Stimulated activated CD4-positive, alpha-beta T cell treated with anti-CD3 and anti-CD28 coated beads, Interleukin-1b, Interleukin-23, amount 100 ng/mL, for 4 hours (primary cell): ENCODE measurements at places on chromosomes 5 and 9.

DNA sequence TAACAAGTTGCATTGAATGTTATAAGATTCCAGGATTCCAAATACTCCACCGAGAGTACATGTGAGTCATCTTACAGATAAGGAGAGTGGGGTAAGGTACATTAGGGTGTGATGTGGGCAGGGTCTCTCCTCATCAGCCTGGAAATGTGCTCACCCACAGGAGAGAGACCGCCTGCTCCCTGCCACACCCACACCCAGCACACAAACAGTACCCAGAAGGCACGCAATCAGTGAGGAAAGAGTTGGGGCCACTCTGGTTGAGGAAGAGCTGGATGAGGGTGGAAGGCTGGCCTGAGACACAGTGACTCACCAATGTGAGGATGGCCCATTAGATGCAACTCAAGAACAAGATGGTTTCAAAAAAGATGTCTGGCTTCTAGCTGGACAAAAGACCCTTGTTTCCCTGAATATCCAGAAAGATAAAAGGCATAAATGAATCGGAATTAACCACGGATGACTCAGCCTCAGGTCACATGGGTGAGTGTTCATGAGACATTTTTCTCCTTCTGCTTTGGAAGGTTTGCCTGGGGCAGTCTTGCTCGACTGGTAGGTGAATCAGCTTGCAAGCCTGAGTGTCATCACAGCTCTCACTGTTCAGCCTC, 51.1 kb upstream of the LHFPL2 start:
- DNase-seq, result no peak

- DNase-seq, result no peak
Measured at GRCh38 chr5:177498013-177498787, 796 bp upstream of the PDLIM7 start.

DNA sequence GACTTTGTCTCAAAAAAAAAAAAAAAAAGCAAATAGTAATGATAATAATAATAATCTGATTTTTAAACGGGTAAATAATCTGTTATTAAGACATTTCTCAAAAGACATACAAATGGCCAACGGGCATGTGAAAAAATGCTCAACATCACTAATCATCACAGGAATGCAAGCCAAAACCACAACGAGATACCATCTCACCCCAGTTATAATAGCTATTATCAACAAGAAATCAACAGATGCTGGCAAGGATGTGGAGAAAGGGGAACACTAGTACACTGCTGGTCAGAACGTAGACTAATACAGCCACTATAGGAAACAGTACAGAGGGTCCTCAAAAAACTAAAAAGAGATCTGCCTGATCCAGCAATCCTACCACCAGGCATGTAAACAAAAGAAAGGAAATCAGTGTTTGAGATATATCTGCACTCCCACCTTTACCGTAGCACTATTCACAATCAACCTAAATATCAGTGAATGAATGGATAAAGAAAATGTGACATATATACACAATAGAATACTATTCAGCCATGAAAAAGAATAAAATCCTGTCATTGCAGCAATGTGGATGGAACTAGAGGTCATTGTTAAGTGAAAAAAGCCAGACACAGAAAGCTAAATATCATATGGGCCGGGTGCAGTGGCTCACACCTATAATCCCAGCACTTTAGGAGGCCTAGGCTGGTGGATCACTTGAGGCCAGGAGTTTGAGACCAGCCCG, 24.9 kb downstream of the VAV2 start:
- no peak for DNase-seq

DNA sequence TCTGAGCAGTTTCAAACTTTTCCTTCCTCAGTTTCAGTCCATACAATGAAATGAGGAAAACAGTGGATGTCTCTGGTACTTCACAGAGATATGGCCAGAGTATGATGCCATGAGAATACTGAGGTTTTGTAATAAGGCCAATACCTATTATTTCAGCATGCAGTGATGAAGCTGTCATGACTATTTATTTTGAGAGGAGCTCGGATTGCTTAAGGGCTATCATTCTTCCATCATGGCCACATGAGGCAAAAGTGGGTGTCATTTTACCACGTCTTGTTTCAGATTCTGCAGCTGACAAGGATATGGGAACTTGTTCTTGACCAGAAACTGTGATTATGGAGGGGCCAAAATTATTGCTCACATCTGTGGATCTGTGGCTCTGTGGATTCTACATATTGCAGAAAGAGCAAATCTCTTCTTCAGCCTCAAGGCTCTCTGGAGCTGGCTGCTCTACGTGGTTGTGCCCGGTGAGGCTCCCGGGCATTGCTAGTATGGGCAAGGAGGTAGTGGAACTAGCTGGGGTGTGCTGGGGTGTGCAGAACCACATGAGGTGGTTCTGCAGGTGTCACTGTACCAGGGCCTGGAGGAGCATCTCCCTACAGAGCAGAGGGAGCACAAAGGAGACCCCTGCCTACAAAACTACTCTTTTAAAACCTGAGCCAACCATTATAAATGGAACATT, 180.3 kb downstream of the SEMA6A start:
- no peak for DNase-seq

DNA sequence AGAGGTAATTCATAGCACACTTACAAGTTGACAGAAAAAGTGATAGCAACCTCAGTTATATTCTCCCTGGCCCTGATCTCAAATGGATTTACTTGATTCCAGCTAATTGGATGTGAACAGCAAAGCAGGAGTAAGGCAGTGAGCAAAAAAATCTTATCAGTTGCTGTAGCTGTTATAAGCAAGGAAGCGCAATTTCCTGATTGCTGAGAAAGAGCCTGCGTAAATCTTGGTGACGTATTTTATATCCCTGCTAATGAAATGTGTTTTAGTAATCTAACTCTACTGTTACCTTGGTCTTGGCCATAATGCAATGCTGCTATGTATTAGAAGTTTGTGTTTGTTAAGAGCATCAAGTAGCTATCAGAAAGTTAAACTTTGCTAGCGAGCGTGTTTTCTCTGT, 661.2 kb upstream of the SEMA6A start:
- DNase-seq, result no peak

DNA sequence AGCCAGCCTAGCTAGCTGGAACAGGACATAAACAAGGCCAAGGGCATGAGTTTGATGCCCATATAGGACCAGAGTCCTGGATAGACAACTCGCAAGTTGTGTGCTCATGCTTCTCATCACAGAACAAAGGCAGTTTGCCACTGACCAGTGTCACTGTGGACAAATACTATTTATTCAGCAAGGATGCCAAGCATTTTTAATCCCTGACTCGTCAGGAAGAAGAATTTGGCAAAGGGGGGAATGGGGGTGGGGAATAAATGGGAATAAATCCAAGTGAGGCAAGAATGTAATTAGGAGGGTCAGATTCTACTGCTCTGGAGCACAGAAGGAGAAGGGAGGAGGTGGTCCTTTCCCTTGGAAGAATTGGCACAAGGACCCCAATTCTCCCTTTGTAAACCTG, 46.8 kb upstream of the ANKRD55 start:
- no peak for DNase-seq

DNA sequence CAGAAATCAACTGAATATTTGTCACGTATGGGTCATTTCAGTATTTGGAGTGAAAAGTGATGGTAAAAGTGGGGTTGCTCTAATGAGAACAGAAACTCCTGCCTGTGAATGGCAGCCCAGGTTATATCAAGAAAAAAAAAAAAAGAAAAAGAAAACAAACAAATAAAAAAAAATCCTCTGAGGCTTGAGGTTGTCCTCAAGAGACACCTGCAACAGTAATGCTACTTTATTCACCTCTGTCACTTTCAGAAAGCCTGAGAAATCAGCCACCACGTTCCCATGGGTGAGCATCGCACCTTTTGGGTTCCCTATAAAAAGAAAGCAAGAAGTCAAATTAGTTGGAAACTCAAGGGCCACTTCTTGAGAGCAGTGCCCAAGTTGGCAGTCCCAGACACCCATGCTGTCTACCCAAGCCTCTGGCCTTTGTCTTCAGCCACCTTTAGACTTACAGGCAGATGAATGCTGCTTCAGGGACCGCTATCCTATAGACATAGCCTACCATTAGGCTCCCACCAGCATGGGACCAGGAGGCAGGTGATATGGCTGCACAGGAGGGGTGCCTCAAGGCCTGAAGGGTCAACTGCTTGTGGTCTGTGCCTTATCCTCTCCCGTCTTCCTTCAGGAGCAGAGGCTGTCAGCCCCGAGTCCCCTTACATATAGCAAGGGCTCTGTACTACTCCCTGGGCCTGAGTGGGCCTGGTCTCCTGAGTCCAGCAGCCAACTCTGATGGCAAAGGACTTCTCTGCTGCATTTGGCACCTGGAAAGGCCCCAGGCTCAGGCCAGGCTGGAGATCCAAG, 31.1 kb upstream of the MEIKIN start:
- DNase-seq, result no peak

DNA sequence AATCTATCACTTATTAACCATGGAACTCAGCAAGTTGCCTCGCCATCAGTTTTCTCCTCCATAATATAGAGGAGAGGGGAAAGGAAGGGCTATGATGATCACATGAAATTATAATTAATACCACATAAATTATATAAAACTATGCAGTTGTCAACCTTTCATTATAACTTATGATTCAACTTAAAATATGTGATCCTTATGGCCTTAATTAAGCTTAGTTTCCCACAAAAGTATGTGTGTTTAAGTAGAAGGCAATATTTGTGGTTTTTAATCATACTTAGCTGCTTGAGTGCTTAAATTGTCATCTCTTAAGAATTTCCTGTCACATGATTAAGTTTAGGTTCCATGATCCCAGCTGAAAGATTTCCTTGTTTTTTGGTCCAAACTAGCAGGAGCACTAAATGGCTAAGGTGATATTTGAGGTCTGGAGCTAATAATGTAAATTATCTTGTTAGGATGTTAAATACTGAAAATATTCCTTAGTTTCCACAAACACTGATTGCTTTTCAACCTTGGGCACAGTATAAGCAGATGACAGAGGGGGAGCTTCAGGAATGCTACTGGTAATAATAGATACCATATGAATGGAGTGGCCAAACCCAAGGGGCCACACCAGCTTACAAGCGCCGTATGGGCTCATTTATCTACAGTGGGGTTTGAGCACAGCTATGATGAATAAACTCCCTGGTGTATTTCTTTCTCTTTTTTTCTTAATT, 26.4 kb upstream of the F2R start:
- no peak for DNase-seq

DNA sequence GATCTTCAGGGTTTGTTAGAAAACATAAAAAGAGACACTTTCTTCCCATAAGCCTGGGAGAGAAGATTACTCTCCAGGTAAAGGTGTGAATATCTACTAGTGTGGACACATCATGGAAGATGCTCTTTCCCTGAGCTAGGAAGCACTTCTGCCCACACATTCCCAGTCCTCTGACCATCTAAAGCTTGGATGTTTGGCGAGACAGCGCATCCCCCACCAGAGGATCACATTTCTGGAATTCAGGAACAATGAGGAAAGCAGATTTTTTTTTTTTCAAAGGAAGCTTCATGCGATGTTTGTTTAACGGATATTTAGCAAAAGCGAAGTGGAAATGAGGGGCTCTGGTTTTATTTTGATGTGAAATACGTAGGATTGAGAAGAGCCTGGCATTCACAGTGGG, 6.2 kb downstream of the SVEP1 start:
- DNase-seq, result no peak

GRCh38 chr5:157059093-157059539, at the start of gene HAVCR1:
TSS of gene HAVCR1 (minus strand) at chr5:157059116. CDS start at chr5:157057943, 1,173 bp downstream.
- DNase-seq, result no peak

DNA sequence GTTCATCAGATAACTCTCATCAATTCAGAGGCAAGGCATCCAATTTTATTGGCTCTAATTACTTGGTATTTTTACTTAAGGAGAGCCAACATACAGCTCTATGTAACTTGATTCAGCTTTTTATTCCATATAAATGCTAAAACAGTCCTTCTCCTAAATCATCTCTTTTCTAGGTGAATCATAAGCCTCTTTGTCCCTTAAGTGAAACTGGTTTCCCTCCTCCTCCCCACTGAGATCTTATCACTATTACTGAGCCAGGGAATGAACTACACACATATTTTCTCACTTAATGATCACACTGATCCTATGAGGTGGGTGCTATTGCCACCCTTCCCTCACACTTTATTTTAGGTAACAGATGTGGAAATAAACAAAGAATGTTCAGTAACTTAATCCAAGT, 1143.8 kb downstream of the MAT2B start:
- DNase-seq, result no peak

DNA sequence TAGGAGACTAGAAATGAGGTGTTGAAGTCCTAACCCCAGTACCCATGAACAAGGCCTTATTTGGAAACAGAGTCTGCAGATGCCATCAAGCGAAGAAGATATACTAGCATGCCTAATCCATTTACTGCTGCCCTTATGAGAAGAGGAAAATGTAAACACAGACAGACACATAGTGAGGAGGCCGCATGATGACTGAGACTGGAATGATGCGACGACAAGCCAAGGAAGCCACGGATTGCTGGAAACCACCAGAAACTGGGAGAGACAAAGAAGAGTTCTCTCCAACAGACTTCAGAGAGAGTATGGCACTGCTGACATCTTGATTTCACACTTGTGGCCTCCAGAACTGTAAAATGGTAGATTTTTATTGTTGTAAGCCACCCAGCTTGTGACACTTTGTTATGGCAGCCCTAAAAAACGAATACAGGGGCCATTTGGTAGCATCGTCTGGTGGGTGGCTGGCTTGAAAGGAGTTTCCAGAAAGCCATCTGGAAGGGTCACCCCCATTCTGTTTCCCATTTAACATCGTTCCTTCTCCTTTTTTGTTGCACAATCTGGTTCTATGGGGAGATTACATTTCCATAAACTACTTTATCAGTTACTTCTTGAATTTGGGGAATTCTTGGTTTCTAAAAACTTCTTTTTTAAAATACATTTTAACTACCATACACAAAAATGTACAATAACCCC, 193.1 kb downstream of the HSD17B3 start:
- DNase-seq, result no peak

- no peak for DNase-seq
Measured at GRCh38 chr9:133818444-133818843, 80.3 kb upstream of the SARDH start.

GRCh38 chr9:106438928-106439327, 424.0 kb upstream of the ZNF462 start:
- no peak for DNase-seq

- no peak for DNase-seq
Measured at GRCh38 chr5:6812800-6813731, 99.8 kb downstream of the TENT4A start.

DNA sequence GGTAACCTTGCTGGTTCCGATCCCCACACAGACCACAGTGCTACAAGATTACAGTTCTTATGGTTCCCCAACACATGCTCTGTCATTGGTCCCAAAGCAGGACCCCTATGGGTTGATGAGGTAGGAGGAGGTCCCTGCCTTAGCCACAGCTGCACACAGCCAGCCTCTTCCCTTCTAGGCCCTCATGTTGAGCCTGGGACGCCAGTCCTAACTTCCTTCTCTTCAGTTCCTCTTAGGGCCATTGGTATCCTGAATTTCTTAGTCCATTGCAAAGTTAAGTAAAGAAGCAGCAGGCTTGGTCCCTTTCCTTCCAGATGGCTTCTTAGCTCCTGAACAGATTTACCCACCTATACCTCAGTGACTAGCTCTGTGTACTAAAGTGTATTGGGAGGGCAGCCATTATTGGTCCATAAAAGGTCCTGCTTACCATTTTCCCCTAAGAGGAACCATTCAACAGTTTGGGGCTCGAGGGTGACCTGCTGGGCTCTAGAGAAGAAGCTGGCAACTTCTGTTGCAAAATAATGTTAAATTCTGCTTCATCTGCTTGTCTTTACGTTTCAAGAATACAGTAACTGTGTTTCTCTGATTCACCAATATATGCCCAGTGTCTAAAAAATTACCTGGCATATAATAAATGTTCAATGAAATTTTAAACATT, 50.2 kb downstream of the PDCD1LG2 start:
- no peak for DNase-seq
